ENCODE measurements at places on chromosomes 5 and 9.
A peak's percentile ranks its signal among the peaks of the same experiment; 100 is the strongest.

- peak; percentile 52 for DNase-seq
These were observed 138.9 kb downstream of the RGS3 start for GRCh38 chr9:113602126-113603047.

DNA sequence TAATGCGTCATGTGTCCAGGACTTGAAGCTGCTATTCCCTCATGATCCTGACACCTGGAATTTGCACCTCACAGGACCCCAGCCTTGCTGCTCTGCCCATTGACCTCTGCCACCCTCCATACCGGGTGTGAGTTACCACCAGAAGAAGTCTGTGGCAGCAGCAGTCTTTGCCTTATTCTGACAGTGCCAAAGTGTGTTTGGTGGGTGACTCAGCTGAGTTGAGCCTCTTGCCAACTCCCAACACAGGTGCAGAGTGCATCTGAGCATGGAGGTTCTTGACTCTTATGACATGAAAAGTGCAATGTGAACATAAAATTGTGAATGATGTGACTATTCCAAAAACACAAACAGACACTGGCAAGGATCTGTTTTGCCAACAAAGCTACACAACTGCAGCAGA, 1166.5 kb upstream of the CDH18 start:
- DNase-seq: no peak

DNA sequence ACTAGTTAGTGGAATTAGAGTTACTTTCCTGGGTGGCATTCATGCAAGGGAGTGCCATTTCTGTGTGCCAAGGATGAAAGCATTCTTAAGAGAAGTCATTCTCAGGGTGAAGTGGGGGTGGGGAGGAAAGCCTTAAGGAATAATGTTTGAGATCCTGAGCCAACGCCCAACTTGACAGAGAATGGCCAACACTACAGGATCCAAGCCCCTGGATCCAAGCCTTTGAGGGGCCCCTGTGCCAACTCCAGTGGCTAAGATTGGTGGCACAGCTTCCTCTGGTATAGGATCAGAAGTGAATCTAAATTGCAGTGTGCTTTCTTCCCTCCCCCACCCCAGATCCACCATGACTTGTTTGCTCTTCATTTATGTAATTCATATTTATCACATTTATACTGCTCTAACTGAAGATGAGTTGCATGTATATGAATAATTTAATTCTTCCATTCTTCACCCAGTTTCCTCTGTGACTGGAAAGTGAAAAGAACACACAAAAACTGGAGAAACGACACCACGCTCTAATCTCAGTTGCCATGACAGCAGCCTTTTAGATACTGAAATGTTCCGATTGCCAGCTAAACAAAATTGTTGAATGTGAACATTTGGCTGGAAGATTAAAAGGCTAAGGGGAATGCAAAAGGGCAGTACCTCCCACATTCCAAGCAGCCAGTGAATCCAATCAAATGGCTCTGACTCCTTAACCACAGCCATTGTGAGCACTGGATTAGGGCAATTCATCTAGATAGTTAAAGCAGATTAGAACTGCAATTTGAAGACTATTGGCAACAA, 4.5 kb downstream of the ZNF608 start:
- no peak for DNase-seq

- no peak for DNase-seq
These were observed 105.1 kb upstream of the TNPO1 start for GRCh38 chr5:72711351-72711750.

GRCh38 chr5:53084546-53085255, 24.9 kb downstream of the MOCS2 start:
- no peak for DNase-seq

DNA sequence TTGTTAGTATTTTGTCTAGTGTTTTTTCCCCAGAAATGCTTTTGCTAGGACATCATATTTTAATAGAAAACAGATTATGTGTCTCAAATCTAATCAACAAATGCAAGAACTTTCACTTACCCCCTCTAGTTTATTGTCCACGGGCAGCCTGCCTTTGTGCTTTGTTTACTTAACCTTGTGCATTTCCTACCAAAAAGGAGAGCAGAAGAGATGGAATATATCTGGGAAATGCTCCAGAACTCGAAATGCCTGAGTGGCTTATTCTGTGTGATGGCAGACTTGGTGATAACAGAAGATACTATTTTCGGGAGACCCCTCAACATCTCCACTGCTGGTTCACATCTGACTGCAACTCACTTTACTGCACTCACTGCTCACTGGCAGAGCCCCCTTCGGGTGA, 33.3 kb upstream of the SPDL1 start:
- DNase-seq: no peak

GRCh38 chr5:97888439-97888838, 705.4 kb upstream of the RIOK2 start:
- no peak for DNase-seq

- peak; percentile 35 for DNase-seq
These were observed 289.4 kb upstream of the DAB2 start for GRCh38 chr5:39714036-39714698.

- peak; percentile 56 for DNase-seq
These were observed 56.9 kb downstream of the AHRR start for GRCh38 chr5:378301-378891.

- no peak for DNase-seq
These were observed 178.3 kb downstream of the AOPEP start for GRCh38 chr9:94904806-94905205.

DNA sequence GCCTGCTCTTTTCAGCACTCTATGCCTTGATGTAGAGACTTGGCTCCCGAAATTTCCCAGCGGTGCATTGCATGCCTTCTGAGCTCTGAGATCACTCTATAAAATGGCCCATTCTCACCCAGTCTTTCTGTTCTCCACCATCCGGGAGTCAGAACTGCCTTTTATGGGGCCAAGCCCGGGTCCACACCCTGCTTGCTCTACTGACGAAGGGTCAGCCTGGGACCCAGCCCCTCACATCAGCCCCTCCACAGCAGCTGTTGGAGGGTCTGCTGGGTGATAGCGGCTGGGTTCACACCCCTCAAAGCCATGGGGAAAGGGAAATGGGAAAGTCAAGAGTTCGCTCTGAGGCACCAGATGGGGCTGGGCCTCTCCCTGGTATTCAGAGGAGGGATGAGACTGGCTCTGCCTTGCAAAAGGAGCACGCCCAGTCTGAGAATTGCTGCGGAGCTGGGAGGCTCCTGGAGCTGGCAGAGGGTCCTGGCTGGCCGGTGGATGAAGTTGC, 66.0 kb upstream of the ORM1 start:
- DNase-seq: no peak

- no peak for DNase-seq
These were observed 260.3 kb upstream of the RPS23 start for GRCh38 chr5:82538339-82539034.

DNA sequence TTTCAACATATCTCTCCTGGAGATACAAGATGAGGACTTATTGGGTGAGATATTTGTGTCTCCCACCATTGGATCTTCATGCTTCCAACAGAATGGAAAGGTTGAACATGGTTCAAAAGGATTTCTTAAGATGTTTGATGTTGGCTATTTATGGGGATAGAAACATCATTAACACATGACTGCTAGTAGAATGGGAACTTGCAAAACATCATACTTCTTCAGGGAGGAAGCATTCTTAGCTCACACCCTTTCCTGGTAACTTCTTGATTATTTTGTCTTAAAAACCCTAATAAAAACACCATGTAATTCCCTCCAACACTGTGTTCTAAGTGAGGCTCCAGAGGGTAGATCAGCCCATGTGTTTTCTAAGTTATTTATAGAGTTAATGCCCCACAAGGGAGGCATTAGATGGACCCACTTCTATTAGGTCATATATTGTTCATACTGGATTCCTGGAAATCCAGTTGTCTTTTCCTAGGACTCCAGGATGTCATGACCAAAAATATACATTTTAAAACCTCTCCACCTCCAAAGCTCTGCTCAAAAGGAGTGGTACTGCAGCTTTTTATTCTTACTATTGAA, 95.8 kb downstream of the FOXD1 start:
- DNase-seq: no peak

DNA sequence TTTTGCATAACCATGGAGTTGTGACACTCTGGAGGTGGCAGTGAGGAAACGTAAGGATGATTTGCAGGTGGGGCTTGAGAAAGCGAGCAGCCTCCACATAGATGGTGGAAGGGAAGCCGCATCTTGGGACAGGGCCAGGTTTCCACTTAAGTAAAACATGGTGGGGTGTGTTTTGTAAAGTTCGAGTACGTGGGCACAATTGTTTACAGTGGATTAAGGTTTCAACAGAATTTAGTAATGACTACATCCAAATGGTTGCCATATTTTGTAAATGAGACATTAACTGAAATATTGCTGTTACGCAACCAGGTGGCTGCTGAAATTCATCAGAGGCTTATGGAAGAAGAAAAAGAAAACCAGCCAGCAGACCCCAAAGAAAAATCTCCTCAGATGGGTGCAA, 85.4 kb upstream of the IL7R start:
- no peak for DNase-seq

DNA sequence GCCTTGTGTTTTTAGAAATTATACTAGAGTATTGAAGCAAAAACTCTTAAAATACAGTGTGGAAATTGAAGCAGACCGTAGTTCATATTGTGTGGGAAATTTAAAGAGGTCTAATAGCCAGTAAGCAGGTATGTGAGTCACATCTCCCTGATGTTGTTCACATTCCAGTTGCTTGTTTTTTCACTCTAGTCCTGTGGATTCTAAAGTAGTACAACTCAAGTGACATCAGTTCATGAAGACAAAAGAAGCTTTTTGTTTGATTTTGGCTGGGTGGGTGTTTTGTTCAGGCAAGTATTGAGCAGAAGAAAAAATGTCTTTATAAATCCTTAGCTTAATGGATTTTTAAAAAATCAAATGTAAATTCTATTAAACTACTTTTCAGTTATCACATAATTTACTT, 216.2 kb downstream of the MAN2A1 start:
- DNase-seq: no peak

- no peak for DNase-seq
These were observed 13.0 kb downstream of the DBH start for GRCh38 chr9:133649194-133649593.

DNA sequence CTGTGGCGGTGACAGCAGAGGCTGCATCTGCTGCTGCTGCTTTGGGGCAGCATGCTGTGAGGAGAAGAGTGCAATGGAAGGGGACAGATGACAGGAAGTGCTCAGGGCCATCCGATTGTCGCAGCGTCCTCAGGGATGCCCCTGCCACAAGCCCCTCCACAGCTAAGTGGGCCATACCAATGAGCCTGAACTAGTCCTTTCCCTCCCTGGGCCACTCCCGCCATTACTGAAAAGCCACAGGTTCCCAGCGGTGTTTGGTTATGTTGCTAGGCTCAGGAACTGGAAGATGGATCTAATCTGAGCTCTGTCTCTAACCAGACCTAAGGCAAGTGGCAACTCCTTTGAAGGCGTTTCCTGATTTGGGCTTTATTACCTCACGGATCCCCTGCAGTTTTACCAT, 109.2 kb downstream of the GAPVD1 start:
- DNase-seq: no peak

DNA sequence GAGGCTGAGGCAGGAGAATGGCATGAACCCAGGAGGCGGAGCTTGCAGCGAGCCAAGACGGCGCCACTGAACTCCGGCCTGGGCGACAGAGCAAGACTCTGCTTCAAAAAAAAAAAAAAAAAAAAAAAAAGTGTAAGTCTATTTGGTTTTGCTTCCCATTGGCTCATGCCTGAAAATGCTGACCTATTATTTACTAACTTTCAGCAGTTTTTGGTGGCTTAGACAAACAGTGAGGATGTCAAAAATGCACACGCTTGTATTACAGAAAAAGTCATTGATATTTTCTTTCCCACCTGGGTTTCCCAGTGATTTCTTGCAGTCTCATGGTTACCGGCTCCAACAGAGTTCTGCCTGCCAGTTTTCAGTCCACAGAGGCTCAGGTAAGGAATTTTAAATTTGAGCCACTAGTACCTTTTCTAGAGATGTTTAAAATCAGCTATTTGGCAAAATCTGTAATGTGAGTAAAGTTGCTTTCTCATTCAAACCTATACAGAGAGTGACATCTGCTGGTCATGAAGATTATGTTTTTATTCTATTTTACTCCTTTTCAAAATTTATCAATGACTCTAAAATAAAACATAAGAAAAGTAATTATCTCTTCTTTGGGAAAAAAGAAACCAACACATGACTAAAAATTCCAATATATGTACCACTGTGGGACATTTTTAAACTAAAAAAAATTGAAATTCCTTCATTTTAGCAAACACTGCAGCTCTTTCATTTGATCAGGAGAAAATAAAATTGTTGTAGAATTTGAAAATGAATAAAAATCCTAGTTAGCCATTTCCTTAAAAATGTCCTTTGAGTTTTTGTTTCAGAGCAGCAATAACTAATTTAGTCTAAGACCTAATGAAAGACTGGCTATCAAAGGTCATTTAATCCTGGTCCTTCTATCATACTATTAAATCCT, 8.8 kb downstream of the FAM200C start:
- no peak for DNase-seq

DNA sequence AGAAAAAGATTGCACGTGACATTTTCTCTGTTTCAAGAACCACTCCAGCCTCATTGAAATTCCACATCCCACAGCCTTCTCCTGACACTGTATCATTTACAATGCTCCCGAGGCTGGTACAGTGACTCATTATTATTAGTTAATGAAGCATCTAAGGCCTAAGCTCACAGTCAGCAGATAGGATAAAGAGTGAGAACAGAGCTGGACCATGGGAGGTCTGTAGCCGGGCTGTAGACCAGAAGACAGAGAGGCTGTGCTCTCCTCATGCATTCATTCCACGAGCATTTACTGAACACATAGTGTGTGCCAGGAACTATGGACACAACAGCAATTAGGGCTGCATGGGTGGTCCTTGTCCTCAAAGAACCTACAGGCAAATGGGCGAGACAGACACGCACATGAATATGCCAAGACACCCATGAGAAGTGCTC, 47.3 kb upstream of the GALNT10 start:
- DNase-seq: no peak

DNA sequence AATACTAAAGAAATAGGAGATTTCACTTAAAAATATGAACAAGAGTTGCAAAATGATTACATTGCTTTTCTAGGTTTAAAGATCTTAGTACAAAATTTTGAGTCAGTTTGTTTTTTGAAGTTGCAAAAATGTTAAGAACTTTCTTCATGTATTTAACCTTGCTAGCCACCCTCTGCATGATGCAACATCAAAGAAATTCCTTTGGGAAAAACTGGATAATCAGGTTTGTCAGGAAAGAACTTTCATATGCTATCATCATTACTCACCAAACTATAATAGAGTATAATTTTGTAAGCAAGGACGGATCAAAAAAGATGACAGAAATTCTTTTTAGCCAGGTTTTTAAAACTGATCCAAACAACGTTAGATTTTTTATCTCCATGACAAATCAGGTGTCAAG, 116.9 kb upstream of the MRPS30 start:
- no peak for DNase-seq

- no peak for DNase-seq
These were observed 19.2 kb downstream of the PRRC1 start for GRCh38 chr5:127536687-127537086.

DNA sequence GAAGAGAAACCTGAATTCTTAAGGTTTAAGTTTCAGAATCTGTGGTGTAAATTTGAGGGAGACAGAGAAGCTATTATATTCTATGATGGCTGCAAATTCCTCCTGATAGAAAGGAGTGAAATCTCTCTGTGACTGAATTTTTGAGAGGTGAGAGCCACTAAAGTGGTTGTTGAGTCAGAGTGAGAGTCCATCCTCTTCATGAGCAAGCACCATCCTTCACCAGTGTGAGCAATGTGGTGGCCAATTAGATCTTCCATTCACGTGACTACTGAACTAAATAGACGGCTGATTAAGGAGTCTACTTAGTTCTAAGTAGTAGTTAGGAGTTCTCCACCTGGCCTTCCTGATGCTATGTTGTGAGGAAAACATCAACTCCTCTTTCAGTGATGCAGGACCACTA, 147.8 kb upstream of the CCNH start:
- no peak for DNase-seq

GRCh38 chr9:72579190-72579589, 57.8 kb downstream of the TMC1 start:
- DNase-seq: no peak

Data from activated naive CD4-positive, alpha-beta T cell treated with Interleukin-2 at 50 U/mL for 16 hours (primary cell).